ENCODE measurements at places on chromosomes 2 and 18.

- DNase-seq: no peak
These were observed 114.3 kb downstream of the LDLRAD4 start for GRCh38 chr18:13332874-13333273.

DNA sequence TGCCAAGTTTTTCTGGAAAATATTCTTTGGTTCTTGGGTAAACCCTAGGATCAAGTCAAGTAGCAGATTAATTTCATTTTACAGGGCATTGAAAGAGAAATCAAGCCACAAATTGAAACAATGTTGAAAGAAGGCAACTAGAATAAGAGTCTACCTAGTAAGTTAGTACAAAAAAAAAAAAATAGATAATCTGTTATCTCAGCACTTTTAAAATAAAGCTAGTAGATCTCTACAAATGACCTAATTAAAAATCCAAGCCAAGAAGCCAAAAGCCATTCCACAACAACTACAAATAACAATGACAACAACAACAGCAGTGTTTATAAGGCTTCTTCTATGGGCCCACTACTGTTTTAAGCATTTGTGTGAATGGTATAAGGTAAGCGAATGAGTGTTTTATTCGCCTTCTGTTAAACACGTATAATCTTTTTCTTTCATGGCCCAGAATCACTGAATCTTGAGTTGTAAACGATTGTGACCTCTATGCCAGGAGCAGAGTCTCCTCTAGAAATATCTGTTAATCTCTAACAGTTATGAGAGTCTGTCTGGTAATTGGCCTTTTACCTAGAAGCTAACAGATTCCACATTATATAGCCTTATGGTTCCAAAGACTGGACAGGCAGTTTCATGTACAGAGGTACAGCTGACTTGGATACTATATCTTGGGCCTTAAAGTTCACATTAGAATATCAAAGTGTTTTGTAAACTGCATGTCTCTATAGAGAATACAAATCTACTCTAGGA lies 28.6 kb upstream of the CUL3 start:
- DNase-seq: no peak

- DNase-seq: no peak
These were observed 707 bp downstream of the SALL3 start for GRCh38 chr18:78980279-78980771.

DNA sequence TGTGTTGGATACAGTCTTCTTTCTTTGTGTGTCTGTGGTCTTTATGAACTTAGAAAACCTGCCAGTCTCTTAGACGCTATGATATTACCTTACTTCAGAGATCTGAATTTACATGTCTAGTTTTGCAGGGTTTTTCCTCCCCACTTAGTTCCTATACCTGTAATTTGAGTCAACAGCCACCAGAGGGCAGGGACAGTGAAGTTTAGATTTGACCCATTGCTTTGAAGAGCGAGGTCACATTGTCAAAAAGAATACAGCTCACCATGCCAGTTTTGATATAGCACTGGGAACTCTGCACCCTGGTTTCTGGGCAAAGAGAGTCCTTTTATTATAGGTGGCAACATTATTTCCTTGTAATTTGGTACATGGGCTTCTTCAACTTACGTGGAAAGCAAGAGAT lies 102.3 kb downstream of the MAPK4 start:
- DNase-seq: no peak

DNA sequence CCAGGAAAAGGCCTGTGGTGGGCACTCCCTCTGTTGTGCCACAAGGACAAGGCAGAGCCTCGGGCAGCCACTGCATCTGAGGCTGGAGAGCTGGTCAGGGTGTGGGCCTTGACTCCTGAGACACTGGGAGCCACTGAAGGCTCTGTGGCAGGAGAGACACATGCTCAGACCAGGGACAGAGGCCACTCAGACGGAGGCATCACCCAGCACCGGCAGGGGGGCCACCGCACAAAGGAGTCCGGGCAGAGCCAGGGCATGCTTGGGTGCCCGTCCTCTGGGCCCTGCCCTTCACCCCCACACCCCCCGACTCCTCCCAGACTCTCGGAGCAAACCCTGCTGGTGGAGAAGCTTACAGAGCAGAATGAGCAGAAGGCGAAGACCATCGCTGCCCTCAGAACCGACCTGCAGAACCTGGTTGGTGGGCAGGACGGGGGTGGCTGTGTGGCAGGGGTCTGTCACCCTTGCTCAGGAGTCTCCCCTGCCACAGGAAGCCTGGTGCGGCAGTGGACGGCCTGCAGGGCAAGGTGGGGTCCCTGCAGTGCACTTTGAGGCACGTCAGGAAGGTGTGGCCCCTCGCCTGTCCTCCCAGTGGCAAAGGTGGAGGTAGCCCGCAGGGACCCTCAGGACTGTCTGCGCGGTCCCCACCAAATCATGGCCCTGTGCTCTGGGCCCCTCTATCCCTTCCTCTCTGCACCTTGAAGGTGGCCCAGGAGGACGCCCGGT lies 26.0 kb downstream of the CROCC2 start:
- no peak for DNase-seq
